ENCODE measurements at places on chromosomes 16 and 17.

- no peak for DNase-seq
Observed at GRCh38 chr16:81928975-81929374, 82.3 kb downstream of the SDR42E1 start.

DNA sequence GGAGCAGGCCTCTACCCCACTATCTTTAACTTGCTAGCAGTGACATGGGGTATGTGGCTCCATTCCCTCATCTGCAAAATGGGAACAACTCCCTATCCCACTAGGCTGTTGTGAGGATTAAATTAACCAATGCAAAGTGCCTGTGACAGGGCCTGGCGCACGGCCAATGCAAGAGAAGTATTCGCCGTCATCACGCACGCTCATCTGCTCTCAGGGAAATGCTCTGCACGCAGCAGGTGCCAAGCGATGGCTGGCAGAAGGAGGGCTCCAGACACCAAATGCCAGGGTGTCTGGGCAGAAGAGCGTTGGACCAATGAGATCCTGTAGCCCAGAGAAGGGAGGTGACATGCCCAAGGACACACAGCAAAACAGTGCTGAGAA is 17.3 kb downstream of the FAM83G start:
- DNase-seq: no peak

GRCh38 chr17:77592106-77592865 is 366.2 kb upstream of the TNRC6C start:
- no peak for DNase-seq

- DNase-seq: peak; percentile 63
Observed at GRCh38 chr16:4111748-4112696, 4.2 kb downstream of the ADCY9 start.

DNA sequence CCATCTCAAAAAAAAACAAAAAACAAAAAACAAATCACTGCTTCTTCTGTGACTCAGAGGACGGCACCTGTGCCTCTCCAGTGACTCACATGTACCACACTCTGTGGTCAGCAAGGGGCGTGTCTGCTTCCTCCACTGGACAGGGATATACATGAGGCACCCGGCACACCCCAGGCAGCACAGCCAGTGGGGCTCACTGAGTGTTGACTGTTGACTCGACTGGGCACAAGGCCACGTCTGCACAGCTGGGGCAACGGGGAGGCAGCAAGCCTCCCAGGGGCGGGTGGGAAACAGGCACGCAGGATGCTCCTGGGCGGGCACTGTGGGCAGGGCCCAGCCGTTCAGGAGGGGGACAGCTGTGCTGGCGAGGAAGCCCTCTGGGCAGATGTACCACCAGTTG is 64.1 kb downstream of the TIMM22 start:
- peak; percentile 99 for DNase-seq

GRCh38 chr16:27640277-27640600 is 90.3 kb downstream of the KATNIP start:
- no peak for DNase-seq

All from fibroblast of mammary gland (primary cell).